ENCODE measurements at places on chromosomes 11 and 22.

DNA sequence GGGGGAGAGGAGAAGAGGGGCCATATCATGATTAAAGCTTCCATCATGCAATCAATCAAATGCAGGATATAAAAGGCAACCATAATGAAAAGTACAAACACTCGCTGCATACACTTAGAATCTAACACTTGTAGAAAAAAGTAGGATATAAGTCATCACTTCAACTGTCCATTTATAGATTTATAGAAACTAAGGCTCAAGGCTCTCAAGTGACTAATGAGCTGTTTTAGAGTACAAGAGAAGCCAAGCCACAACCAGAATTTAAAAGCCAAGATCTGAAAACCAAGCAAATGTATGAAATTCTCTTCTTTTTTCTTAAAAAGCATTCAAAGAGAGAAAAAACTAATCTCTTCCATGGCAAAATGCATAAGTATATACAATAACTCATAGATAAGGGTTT is 160.2 kb upstream of the BLID start:
- no peak for DNase-seq

DNA sequence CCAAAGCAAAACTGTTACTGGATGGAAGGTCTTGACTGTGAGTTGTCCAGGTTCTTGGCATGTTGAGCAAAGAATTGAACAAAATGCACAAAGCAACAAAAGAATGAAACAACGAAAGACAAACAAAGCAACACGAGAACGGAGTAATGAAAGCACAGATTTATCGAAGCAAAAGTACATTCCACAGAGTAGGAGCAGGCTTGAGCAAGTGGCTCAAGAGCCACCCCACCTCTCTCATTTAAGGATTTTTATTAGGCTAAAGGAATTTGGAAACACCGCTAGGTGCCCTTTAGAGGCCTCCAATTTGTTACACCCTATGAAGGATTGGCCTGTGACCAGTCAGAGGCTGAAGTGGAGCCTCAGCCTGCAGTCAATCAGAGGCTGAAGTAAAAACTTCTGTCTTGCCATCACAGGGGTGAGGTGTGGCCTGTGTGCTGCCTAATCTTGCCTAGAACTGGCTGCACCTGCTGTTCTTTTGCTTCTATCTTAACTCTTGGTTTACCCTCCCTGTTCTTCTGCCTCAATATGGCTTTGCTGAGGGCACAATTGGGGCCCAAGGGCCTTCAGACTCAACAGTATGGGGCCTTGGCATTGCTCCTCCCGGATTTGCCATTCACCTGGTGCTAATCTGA is 59.4 kb upstream of the FTH1 start:
- no peak for DNase-seq

DNA sequence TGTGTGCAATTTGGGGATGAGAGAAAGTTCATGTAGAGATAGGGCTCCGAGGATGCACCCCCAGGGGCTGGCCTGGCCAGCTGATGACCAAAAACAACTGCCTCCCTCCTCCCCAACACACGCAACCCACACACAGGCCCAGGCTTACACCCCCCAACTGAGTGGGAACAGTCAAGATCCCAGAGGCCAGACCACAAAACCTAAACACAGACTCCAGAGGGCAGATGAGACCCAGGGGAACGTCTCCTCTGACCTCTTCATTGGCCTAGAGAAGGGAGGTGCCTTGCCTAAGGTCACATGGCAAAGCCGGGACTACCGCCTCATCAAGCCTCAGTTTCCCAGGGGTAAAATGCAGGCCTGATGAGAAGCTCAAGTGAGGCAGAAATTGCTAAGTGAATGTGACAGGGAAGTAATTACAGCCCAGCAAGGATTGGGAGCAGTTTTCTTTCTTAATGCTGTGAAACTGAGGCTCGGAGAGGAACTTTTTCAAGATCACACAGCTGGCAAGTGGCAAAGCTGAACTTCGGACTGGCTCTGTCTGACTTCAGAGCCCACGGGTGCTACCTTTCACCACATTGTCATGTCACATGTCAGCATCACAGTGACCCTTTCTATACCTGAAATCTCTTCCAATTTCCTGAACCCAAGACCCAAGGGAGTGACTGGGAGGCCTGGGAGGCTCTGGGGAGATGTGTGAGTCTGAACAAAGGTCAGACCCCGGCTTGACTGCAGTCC is 69.9 kb upstream of the WNT11 start:
- DNase-seq, result no peak

- DNase-seq, result no peak
These were observed 35.7 kb upstream of the CLDN5 start for GRCh38 chr22:19559956-19560355.

GRCh38 chr11:62925745-62926679 is 4.8 kb upstream of the CHRM1 start:
- DNase-seq, result no peak

DNA sequence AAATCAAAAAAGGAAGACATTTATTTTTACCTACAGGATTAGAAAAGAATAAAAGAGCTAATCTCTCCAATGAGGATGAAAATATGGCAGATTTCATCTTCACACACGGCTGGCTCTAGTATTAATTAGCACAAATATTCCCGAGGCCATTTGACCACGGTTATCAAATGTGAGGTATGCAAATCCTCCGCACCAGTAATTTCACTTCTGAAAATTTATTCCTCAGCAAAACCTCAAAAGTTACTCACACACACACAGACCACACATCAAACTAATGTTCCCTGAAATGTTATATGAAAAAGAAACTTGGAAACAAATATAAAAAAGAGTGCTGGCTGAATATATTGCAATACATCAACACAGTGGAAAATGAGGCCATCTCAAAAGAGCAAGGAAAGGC is 32.8 kb downstream of the CELSR1 start:
- DNase-seq, result no peak

- DNase-seq, result no peak
These were observed at the start of gene KCNJ1 for GRCh38 chr11:128867277-128867676. Gene KCNJ1 (minus strand): TSS chr11:128867296. CDS start chr11:128840243, 27,053 bp downstream.

- no peak for DNase-seq
These were observed 23.8 kb downstream of the NUCB2 start for GRCh38 chr11:17300372-17300771.

DNA sequence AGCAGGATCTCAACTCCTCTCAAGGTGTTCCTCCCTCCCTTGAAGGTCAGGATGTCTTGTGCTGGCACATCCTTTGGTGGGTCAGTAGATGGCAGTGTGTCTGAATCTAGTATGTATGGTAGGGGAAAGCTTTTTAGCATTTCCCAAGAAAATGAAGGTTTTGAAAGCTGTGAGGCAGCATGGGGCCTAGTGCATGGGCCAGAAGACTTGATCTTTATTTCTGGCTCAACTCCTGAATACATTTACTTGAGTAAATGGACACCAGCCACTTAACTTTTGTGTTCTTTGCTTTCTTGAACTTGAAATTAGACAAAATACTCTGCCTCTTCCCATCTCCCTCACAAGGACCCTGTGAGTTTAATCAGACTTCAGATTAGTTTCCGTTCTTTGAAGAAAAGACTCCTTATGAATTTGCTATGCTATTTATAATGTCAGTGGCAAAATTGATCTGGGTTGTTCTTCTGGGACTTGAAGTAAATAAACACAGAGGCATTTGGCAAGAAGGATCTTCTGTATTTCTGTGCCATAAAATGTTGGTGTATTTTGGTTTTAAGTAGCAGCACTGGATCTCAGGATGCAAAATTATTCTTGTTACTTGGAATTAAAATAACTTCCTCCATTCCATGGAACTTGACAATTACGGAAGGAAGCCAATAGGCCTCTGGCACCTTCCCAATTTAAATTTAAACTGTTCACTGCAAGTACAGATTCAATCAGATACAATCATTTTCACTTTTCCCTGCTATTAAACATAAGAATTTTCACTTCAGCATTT is 288.8 kb downstream of the CASP12 start:
- DNase-seq, result no peak

DNA sequence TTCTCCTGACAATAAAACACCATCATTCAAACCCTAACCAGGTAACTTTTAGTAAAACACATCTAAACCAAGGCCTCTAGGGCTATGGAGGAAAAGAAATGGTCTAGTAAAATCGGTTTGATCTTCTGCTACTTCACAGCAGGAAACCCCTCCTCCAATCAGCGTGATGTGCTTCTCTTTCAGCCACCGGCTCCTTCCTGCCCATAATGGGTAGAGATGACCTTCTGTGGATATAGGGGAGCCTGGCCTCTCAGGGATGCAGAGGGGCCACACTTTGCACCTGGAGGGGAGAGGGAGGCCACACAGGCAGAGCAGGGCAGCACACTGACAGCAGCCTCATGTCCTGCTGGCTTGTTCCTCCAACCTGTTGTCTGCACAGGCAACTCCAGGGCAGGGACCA is 6.9 kb downstream of the EHD1 start:
- no peak for DNase-seq

DNA sequence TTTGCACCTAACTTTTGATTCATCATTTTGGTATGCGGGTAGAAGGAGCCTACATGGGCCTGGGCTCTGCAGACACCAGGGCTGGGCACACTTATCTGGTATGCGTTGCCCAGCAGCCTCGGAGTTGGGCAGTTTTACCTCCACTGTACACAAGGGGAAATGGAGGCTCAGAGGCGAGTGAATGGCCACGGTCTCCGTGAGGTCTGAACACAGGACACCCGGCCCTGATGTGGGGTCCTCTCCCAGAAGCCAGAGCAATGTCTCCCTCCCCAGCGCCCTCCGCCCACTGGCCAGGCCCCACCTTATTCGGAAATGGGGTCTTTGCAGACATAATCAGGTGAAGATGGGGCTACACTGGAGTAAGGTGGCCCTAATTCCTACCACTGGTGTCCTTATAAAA is 43.7 kb downstream of the OSBPL5 start:
- no peak for DNase-seq

DNA sequence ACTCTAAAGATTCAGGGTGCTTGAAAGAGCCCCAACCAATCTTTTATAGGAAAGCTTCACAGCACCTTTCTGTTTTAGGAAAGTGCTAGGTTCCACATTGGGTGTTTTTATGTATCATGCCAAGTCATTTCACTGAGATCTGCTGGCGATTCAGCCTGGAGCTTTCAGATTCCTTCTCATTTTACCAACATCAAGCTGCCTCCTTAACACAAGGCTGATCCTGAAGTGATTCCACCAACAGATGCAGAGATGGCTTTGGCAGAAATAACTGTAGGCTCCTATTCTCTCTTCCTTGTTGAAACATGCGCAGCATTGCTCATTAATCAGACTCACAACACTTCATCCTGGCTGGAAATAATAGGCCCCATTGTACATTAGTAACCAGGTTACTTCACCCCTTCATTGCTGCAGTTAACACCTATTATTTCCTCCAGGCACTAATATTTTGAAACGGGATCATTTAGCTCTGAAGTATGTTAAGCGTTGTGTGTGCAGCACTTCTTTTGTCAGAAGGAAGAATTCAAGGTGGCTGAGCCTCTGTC is 89.0 kb downstream of the OPCML start:
- DNase-seq, result no peak

DNA sequence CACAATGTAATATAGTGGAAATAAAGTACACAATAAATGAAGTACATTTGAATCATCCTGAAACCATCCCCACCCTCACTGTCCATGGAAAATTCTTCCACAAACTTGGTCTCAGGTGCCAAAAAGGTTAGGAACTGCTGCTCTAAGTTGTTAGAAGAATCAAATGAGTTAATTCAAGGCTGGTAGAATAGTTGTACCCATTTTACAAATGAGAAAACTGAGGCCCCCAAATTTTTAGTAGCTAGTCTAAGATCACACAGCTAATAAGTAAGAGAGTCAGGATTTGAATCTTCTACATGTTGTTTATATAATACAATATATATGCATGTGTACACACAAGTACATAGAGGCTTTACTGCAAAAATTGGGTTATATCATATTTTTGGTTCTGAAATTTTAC is 43.1 kb downstream of the MIAT start:
- DNase-seq, result no peak

- DNase-seq, result no peak
These were observed 60.8 kb upstream of the SC5D start for GRCh38 chr11:121231576-121232278.

DNA sequence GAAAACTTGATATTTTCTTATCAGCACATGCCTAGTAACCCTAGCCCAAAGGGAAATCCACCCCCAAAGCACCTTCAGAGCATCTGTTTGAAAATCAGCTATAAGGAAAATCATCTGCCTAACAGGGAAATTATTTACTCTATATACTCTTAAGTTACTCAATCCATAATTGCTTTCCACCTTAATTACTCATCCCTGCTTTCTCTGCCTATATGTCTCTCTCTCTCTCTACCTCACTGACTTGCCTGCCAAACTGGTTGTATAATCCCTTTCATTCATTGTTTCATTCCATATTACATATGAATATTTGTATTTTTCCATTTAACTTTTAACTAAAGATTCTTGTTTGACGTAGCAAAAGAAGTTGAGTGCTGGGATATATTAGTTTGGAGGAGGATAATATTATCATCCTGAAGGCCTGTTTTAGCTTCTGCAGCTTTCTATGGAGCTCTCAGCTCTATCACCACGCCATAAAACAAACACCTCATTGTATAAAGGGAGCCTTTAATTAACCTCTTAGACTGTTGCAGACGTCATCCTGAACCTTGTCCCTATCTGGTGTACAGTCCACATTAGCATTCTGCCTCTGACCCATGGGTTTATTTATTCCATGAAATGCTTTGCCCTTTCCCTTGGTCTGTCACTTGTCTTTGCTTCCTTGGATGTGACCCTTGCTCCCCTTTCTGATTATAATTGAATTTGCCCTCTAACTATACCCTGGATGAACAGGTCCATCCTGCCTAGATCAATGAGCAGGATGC is 98.9 kb downstream of the INSC start:
- DNase-seq, result no peak

DNA sequence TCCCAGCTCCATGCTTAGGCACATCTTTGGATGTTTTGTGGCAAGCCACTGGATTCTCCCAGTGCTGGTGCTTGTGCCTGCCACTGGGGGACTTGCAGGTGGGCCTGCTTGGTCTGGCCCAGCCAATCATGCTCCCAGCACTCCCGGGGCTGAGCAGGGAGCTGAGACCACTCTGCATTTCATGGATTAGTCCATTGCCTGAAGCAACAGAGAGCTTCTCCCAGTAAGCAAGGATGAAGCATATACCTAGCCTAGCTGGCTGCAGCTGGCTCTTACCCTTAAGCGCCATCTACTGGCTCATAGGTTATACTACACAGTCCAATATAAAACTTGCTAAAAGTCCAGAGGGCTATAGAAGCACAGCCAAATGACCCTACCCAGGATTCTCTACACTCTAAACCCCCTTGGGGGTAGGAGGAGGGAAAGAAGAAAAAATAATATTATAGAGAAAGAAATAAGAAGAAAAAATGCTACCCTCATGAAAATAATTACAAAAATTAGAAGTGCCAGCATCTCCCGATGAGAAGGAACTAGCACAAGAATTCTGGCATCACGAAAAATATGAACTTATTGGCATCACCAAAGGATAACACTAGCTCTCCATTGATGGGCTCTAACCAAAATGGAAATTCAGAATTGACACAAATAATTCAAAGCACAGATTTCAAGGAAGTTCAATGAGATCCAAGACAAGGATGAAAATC is 275.3 kb downstream of the C11orf87 start:
- no peak for DNase-seq

GRCh38 chr11:62555464-62556107 is 9.0 kb upstream of the AHNAK start:
- no peak for DNase-seq

GRCh38 chr11:13237761-13238160 is 39.8 kb upstream of the BMAL1 start:
- no peak for DNase-seq

- DNase-seq, result no peak
These were observed 785.6 kb downstream of the TBC1D22A start for GRCh38 chr22:47547881-47548650.

GRCh38 chr22:32684148-32684821 is 117.2 kb upstream of the TIMP3 start:
- DNase-seq, result no peak

- DNase-seq, result no peak
These were observed 14.1 kb downstream of the H19 start for GRCh38 chr11:1983601-1983961.
